Neural crest cell (in vitro differentiated cells): ENCODE measurements at places on chromosomes 12 and 14. TPM values are rescaled to one million over a fixed set of nuclear protein-coding genes. Genes with fewer than 3 reads are reported as not detected.

Gene RPL10L
- not detected in 2 replicates for total RNA-seq

Gene RNASE3
- not detected in 2 replicates for total RNA-seq

Gene TROAP
- total RNA-seq, result 88.0 and 91.2 TPM in 2 replicates

Gene SYNDIG1L
- not detected in 2 replicates for total RNA-seq

Gene PTGDR
- not detected in 2 replicates for total RNA-seq

Gene RNASE7
- not detected in 2 replicates for total RNA-seq
